GM12864 (cell line): ENCODE measurements at places on chromosomes 4 and X.

DNA sequence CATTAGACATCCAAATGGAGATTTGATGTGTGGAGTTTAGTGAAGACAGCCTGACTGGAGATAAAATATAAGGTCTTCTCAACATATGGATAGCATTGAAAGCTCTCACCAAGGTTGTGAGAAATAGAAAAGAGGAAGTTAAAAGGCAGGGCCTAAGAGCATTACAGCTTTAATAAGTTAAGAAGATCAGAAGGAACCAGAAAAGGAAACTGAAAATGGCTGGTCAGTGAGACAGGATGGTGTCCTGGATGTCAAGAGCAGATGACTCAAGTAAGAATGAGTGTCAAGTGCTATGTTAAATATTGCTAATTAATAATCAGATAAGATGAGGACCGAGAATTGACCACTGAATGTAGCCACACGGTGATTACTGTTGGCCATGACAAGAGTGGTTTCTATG is 642.9 kb downstream of the STPG2 start:
- no peak for DNase-seq

DNA sequence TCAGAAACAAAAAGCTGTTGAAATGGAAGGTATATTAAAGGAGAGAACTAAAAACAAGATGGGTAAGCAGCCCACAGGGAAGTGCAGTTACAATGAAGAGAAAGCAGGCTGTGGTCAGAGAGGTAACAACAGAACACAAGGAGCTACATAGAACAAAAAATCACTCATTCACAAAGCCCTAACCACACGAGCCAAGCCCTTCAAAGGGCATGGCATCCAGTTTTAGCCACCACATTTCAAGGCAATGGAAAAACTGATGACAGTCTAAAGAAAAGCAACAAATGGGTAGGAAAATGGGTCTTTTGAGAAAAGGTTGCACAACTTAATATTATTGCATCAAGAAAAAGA is 37.5 kb downstream of the KDR start:
- DNase-seq = no peak

- no peak for DNase-seq
Observed at GRCh38 chrX:27241981-27242380, 221.2 kb downstream of the PPP4R3C start.

GRCh38 chr4:80255329-80256095 is 11.0 kb upstream of the FGF5 start:
- no peak for DNase-seq

DNA sequence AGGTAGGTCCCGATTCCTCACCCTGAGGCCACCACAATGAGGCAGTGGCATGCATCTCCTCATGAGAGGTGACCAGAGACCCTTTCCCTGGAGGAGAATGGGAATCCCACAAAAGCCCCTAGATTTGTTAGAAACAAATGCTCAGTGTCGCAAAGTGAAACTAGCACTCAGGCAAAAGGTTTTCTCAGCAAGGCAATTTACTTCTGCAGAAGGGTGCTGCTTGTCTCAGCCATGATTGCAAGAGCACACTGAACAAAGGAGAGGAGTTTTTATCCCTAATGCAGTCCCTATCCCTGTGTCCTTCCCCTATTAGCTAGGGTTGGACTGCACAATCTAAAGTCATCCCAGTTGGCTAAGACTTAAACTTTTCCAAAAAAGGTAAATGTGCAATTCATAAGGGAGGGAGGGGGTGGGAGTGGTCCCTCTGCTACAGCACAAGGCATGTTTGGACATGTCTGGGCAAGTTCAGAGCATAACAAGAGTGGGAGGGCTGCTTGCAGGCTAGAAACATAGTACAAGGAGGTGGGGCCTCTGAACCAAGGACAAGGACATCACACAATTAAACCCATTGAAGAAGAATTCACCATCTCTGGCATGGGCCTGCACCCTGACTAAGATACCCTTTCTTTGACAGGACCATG is 185.3 kb downstream of the CCNG2 start:
- DNase-seq = no peak
